SK-N-SH treated with all-trans-retinoic acid at 6 μM for 48 hours (cell line): ENCODE measurements at places on chromosomes 16 and 17.

GRCh38 chr16:56611281-56611833 lies 3.0 kb downstream of the MT2A start:
- no peak for ATAC-seq

- no peak; the same call in 2 of the 3 replicates for ATAC-seq
These were observed 13.9 kb downstream of the MIS12 start for GRCh38 chr17:5500247-5500588.

- peak; percentile 91 for ATAC-seq
These were observed 21.7 kb upstream of the ACSF3 start for GRCh38 chr16:89071686-89072547.

- ATAC-seq, result no peak
These were observed 99.8 kb downstream of the CDH11 start for GRCh38 chr16:65021852-65022595.

DNA sequence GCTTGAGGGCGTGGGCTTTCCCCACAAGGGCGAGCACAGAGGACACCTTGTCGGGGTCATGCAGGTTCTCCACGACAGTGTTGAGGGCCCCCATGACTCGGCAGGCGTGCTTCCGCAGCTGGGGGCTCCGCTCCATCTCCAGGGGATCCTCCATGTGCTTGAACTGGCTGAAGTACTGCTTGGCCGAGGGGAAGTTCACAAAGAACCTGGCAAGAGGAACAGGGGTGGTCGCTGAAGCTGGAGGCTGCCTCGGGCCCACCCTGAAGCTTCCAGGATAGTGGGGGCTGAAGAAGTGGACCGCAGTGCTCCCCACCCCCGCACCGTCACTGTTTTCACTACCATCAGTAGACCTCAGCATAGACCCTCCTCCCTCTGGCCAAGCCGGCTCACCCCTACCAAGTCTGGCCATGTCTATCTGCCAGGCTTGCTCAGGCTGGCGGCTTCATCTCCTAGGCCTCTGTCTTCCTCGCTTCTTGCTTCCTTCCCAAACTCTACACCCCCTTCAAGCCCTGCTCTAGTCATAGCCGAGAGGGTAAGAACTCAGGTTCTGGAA lies 5.9 kb downstream of the CYGB start:
- ATAC-seq, result no peak

GRCh38 chr17:51000835-51001638 lies 119.6 kb downstream of the SPAG9 start:
- ATAC-seq, result peak; percentile 95

DNA sequence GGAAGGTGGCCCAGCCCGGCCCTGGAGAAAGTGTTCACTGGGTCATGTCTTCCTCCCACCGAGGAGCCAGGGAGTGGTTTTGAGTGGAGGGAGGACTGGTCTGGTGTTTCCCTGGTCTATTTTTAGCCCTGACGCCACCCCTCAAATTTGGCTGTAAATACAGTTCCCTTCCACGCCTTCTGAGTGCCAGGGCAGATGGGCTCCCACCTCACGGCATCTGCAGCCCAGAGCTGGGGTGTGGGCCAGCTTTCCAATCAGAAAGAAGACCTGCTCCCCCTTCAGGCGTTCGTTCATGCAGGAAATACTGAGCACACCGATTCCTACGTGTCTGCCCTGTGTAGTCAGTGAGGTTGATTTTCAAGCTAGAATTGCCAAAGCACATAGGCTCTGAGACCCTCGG lies 53.7 kb downstream of the SNX20 start:
- no peak for ATAC-seq

DNA sequence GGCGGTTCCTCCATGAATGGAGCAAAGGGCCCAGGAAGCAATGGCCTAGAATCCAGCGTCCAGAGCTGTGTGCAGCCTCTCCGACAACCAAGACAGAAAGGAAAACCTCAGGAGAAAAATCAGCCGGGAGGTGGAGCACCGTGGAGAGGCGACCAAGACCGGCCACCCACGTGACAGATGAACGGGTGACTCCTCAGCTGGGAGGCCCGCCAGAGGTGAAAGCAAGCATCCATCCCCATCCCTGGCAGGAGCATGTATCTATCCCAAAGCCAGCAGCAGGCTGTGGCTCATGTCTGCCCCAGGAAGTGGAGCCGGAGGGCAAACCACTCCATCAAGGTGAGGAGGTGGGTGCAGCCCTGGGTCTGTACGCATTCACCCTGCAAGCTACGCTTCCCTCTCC lies 52.1 kb downstream of the FOXL1 start:
- ATAC-seq, result peak; percentile 17; the same call in 2 of the 3 replicates

DNA sequence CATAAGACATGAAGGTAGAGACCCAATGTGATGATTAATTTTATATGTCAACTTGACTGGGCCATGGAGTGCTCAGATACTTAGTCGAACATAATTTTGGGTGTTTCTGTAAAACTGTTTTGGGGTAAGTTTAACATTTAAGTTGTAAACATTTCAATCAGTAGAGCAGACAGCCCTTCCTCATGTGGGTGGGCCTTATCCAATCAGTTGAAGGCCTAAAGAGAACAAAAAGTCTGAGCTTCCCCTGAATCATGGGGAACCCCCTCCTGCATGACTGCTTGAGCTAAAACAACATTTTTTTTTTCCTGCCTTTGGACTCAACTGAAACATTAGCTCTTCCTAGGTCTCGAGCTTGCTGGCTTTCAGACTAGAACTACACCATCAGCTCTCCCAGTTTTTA lies 327.3 kb upstream of the SOX9 start:
- ATAC-seq, result no peak

DNA sequence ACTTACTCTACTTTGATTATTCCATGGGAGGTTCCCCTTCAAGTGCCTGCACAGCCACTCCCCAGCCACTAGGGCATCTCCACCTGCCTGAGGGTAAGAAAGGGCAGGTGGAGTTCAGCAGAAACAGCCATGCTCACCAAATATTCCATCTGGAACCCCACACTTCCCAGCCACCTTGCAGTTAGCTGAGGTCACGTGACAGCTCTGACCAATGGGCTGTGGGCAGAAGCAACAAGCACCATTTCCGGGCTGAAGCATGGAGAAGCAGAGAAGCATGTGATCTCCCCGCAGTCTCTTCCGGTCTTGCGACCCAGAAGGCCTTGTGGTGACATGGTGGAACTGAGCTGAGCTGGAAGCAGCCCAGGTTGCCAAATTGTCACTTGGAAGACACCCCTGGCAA lies 108.6 kb downstream of the CCT6B start:
- ATAC-seq, result no peak

DNA sequence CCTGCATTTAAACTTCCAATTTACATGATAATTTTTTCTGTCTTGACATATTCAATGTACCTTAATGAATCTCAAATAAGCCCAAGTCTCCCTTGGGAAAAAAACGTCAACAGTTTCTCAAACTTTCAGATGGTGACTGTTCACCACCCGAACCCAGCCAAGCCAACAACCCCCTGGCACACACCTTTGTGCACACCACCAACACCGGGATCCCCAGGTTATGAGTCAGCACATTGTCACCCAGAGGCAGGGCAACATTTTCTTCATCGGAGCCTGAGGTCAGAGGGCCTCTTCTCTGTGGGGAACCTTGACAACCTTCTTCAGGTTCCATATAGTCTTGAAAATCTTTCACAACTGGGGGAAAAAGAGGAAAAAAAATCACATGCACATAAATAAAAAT lies 15.5 kb downstream of the DYNC1LI2 start:
- no peak for ATAC-seq

DNA sequence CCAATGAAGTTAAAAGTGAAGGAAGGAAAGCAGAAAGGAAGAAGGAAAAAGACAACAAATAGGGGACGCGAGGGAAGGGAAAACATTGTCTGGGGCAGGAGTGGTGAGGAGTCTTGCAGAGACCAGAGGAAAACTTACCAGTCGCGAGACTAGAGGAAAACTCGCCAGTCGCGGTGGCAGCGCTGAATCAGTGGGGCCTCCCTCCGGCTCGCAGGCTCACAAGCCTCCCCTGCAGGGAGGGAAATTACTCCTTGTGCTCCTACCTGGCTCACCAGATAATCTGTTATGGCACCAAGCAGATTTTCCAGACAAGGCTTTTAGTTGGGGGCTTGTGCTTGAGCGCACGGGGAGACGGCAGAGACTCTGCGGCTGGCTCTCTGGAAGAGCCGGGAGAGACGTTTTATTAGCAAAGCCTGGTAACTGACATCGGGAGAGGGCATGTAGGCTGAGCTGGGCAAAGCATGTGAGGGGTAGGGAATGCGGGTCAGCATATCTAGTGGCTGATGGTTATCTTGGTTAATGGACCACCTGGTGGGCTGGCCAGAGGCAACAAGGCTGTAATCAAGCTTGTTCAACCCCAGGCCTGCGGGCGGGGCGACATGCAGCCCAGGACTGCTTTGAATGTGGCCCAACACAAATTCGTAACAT lies 37.1 kb downstream of the LCMT1 start:
- ATAC-seq, result no peak

DNA sequence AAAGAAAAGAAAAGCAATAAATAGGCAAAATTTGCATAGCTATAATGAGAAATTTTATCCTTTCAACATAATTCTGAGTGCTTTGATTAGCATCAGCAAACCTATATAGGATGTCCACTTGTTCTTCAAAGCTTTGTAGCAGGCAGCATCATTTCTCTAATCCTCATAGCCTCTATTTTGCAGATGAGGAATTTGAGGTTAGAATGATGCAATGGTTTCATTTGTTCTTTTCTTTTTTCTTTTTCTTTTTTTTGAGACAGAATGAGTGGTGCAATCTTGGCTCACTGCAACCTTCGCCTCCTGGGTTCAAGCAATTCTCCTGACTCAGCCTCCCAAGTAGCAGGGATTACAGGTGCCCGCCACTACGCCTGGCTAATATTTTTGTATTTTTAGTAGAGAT lies 594.4 kb downstream of the TOX3 start:
- ATAC-seq, result no peak

DNA sequence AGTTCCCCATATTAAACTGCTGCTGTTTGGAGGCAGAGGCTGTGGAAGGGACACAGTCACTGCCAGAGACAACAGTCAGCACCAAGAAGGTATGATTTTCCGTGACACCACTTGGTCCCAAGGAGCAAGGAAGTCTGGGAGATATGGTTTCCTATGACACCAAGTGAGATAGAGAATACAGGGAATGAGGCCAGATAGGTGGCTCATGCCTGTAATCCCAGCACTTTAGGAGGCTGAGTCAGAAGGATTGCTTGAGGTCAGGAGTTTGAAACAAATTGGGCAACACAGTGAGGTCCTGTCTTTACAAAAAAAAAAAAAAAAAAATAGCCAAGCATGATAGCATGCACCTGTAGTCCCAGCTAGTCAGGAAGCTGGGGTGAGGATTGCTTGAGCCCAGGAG lies 90.8 kb downstream of the ABCC12 start:
- ATAC-seq, result no peak

DNA sequence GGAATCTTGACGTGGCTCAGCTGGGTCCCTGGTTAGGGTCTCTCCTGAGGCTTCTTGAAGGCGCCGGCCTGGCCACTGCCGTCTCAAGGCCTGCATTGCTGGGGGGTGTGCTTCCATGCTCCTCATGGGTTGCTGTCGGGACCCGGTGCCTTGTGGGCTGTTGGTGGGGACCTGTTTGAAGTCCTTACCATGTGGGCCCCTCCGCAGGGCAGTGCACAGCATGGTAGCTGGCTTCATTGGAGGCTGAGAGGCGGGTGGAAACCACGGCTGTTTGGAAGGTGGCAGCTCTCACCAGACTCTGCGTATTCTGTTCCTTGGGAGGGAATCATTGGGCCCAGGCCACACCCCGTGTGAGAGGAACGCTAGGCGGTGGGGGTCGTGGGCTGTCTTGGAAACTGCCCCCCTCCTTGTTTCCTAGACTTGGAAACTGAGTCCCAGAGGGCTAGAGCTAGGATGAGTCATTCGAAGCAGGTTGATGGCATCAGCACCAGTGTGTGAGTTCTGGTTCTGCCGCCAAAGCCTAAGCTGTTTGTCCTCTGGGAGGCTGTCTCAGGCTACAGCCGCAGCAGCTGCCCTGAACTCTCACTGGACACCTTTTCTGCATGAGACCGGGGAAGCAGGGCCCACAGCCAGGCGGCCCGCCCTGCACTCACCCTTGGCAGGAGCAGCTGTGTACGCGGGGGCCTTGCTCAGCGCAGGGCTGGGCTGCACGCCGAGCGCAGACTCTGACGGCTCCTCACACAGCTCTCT lies 35.2 kb downstream of the ZNF750 start:
- ATAC-seq, result no peak

DNA sequence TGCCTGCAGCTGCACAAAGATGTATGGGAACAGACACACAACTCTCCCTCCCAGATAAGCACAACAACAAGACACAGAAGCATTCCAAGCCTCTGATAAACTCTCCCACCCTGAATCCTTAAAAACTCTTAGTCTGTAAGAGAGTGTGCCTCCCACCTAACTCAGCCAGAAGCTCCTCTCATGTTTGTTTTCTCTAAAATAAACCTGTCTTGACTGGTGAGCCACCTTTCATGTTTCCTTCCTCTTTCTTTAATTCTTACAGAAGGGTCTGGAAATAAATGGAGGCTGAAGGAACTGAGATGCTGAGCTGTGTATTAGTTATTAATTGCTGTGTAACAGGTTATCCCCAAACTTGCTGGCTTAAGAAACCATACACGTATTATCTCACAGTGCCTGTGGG lies 57.2 kb downstream of the MEOX1 start:
- no peak for ATAC-seq

DNA sequence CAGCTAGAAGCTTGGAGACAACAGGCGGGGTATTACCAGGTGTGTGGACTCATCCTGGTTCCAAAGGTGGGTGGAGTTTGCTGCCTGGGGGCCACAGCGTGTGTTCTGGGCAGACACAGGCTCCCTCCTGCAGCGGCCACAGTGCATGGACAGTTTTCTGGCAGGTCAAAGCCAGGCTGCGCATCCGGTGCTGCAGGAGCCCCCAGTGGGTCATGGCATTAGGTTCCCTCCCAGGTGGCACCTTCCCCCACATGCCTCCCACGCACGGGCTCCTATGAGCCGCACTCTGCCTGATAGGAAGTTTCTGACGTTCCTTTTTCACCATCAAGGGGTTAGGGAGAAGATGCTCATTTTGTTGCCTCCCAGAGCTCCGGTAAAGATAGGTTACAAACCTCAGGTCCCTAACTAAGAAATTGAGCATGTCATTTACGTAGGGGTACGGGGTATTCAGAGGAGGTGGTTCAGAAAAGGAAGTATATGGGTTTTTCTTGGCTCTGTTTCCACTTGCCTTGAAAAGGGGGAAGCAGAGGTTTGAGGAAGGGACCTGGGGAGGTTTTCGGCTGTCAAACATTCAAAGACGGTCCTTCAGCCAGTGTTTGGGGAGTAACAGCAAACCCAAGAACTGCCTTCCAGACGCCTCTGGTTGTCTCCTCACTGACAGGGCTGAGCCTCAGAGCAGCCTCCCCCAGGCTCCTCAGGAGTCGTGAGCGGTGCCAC lies 32.7 kb upstream of the NAT9 start:
- ATAC-seq, result no peak
